Vagina (tissue), 2 donors: ENCODE measurements at places on chromosomes 1 and 21. TPM values are rescaled to one million over a fixed set of nuclear protein-coding genes. Genes with fewer than 3 reads are reported as not detected.

DNA sequence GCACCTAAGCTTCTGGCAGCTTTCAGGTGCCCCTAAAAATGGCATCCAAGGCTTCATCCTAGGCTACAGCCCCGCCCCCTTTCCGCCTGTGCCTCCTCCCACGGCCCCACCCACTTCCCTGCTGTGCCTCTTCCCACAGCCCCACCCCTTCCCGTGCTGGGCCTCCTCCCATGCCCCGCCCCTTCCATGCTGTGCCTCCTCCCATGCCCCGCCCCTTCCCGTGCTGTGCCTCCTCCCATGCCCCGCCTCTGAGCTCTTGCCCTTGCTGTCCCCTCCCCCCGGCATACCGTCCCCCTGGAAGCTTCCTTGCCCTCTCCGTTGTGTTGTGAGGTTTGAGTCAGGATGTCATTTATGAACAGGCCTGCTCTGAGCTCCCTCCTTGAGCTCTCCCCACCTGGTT is 228.5 kb upstream of the AJAP1 start:
- H3K27me3 ChIP-seq, result no peaks in the 10 kb centered on the region
- H3K4me1 ChIP-seq, result no peaks in the 10 kb centered on the region
- H3K27ac ChIP-seq, result no peak overlapping the region
- H3K4me3 ChIP-seq, result no peak overlapping the region

DNA sequence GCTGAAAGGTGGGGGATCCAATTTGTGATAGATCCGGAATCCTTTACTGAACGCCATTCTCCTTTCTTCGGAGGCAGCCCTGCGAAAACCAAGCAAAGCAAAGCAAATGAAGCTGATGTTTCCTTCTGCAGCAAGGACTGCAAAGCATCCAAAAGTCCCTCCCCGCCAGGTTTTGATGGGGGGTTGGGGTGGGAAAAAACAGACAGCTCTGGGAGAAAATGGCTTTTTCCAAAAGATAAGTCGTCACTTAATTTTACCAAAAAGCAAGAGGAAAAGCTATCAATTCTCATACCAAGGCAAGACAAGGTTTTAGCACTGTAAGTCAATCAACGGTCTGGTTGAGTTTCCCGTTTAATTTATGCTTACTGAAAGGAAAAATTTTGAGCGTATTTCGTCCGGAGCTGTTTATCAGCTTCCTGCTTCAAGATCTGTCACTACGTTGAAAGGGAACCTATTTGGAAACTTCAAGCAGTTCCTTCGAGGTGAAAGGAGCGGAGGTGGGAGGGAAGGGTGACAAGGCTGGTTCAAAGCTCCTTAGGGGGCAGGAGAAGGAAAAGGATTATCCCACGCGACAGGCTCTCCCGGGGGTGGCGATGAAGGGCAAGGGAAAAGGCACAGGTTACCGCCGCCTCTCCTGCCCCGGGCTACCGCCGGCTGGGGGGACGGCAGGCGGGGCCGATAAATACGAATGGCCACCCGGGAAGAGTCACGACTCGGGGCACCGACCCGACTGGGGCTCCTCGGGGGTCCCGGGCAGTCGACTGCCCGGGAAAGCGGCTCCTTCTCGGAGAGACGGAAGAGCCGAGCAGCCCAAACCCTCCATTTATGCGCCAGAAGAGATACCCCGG is 750 bp downstream of the SYNJ1 start:
- H3K27me3 ChIP-seq, result no peaks in the 10 kb centered on the region
- H3K36me3 ChIP-seq, result no peaks in the 10 kb centered on the region
- H3K4me3 ChIP-seq, result peak overlapping the region; percentile 67
- peaks cover 22% of the 10 kb centered on the region for H3K4me1 ChIP-seq
- H3K27ac ChIP-seq, result peak overlapping the region; percentile 91
- DNase-seq, result no peak

GRCh38 chr1:172630868-172631267 is 28.0 kb upstream of the FASLG start:
- no peak overlapping the region for H3K27ac ChIP-seq
- H3K4me3 ChIP-seq, result no peak overlapping the region
- H3K4me1 ChIP-seq, result no peaks in the 10 kb centered on the region
- no peaks in the 10 kb centered on the region for H3K36me3 ChIP-seq
- no peaks in the 10 kb centered on the region for H3K27me3 ChIP-seq
- no peak for DNase-seq

DNA sequence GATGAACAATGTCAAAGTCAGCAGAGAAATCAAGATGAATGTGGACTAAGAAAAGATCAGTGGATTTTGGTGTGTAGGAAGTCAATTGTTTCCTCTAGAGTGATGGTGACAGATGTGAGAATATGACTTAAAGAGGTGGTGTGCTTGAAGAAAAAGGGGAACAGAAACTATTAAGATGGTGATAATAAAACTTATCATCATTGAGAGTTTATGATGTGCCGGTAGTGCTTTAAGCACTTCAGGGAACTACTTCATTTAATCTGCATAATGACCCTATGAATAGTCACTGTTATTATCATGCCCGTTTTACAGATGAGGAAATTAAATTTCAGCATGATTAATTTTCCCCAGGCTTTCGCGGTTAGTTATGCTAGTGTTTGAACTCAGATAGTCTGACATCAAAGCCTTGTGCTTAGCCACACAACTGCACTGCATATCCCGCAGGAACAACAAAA is 246.9 kb upstream of the LRRC7 start:
- no peak for DNase-seq
- H3K27me3 ChIP-seq, result no peaks in the 10 kb centered on the region

DNA sequence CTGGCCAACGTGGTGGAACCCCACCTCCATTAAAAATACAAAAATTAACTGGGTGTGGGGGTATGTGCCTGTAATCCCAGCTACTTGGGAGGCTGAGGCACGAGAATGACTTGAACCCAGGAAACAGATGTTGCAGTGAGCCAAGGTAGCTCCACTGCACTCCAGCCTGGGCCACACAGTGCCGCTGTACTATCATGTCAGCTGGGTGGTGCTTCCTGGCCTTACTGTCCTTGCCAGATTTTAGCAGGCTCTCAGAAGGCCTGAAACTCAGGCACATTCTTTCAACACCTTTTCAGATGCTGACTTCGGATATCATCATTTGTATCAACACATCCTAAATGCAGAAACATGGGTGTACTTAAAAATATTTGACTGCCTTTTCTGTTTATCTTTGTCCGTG is 31.6 kb upstream of the NBL1 start:
- H3K27ac ChIP-seq, result no peak overlapping the region
- H3K4me3 ChIP-seq, result no peak overlapping the region
- H3K27me3 ChIP-seq, result no peaks in the 10 kb centered on the region
- no peaks in the 10 kb centered on the region for H3K36me3 ChIP-seq

DNA sequence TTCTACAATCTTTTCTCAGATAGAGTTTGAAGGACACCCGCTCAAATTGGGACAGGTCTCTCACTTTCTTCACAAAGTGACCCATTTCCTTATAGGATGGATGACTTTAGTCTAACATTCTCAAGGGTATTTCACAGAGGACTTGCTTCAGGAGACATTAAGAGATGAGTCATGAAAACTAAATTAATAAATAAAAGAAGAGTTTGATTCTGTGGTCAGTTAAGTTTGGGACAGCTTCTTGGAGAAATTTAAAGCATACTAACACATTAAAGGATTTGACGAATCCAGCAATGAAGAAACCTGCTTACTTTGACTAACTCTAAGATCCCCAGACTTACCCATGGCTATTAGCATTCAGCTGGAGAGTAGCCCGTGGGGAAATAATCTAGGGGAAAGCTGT is 95.6 kb upstream of the RAB3GAP2 start:
- no peak for DNase-seq
- H3K36me3 ChIP-seq, result no peaks in the 10 kb centered on the region
- H3K4me1 ChIP-seq, result peaks cover 26% of the 10 kb centered on the region
- no peak overlapping the region for H3K27ac ChIP-seq
- no peaks in the 10 kb centered on the region for H3K27me3 ChIP-seq
- no peak overlapping the region for H3K4me3 ChIP-seq

DNA sequence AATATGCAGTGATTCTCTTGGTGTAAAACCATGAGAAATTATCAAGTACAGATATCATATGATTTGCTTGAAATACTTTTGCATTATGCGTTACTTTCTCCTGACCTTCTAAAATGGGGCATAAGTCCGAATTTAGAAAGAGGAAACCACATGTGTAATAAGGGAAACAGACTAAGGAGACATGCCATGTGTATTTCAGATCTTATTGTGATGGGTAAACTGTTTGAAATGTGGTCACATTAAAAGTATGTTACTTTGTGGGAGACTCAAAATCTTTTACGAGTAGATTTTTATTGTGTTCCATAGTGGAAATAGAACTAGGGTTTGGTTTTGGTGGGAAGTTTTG is 173.0 kb downstream of the NFIA start:
- H3K27me3 ChIP-seq, result no peaks in the 10 kb centered on the region
- peak overlapping the region; percentile 39 for H3K4me3 ChIP-seq
- H3K36me3 ChIP-seq, result no peaks in the 10 kb centered on the region
- no peak for DNase-seq
- peak overlapping the region; percentile 67 for H3K27ac ChIP-seq

DNA sequence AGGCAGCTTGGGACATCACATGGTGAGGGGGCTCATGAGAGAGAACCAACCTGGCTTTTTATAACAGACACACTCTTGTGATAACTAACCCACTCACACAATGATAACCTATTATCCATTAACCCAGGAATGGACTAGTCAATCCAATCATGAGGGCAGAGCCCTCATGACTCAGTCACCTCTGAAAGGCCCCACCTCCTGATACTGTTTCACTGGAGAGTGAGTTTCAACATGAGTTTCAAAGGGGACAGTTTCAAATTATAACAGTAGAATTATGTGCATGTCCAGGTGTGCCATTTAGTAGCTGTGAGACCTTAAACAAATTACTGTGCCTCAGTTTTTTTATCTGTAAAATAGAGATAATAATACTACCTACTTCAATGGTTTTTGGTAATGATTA is 47.6 kb upstream of the PPP2R5A start:
- H3K27me3 ChIP-seq, result no peaks in the 10 kb centered on the region
- no peak overlapping the region for H3K4me3 ChIP-seq
- DNase-seq, result no peak
- H3K4me1 ChIP-seq, result peaks cover 35% of the 10 kb centered on the region

DNA sequence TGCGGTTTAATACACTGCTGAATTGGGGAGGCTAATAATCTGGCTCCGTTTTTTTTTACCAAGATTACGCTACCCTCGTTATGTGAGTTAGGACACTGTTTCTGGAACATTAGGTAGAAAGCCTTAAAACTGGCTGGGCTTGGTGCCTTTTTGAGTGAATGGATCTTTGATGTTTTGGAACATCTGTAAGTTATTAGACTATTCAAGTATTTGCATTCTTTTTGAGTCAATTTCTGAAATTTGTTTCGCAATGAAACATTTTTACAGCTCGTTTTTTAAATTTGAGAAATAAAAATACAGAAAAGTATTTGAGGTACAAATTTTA is 106.9 kb downstream of the LTN1 start:
- peaks cover 14% of the 10 kb centered on the region for H3K4me1 ChIP-seq
- H3K4me3 ChIP-seq, result peak overlapping the region; percentile 58
- DNase-seq, result no peak
- no peaks in the 10 kb centered on the region for H3K36me3 ChIP-seq

- H3K36me3 ChIP-seq, result no peaks in the 10 kb centered on the region
- H3K4me1 ChIP-seq, result no peaks in the 10 kb centered on the region
- H3K4me3 ChIP-seq, result no peak overlapping the region
These were observed 1793.9 kb downstream of the NCAM2 start for GRCh38 chr21:22791986-22792560.

GRCh38 chr1:244162786-244163530 is 111.9 kb downstream of the ZBTB18 start:
- no peak overlapping the region for H3K4me3 ChIP-seq
- H3K4me1 ChIP-seq, result no peaks in the 10 kb centered on the region
- no peak overlapping the region for H3K27ac ChIP-seq

GRCh38 chr1:59994302-59995198 is 68.0 kb upstream of the CYP2J2 start:
- no peak overlapping the region for H3K4me3 ChIP-seq
- no peaks in the 10 kb centered on the region for H3K36me3 ChIP-seq
- H3K27me3 ChIP-seq, result no peaks in the 10 kb centered on the region
- H3K4me1 ChIP-seq, result no peaks in the 10 kb centered on the region

DNA sequence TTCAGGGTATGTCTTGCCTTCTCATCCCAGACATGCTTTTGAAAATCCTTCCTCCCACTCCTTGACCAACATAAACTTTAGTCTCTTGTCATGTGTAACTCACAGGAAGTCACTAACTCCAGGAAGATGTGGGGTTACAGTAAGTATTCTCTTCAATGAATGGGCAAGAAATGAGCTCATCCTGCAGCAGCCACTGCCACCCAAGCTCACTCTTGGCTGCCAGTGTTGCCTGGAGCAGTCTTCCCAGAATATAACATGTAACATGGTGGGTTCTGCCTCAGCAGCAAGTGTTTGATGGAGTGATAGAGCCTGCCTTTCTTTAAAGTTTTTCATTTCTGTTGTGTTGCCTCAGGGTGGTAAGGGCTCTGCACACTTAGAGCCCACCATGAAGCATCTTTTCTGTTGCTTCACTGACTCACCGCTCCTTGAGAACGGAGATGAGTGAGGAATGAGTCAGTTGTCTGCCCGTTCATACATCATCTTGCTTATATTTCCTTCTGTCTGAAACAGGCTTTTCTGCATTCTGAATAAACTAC is 187.0 kb downstream of the TPR start:
- H3K27ac ChIP-seq, result no peak overlapping the region
- no peak for DNase-seq
- H3K4me3 ChIP-seq, result no peak overlapping the region
- peaks cover 10% of the 10 kb centered on the region for H3K4me1 ChIP-seq

DNA sequence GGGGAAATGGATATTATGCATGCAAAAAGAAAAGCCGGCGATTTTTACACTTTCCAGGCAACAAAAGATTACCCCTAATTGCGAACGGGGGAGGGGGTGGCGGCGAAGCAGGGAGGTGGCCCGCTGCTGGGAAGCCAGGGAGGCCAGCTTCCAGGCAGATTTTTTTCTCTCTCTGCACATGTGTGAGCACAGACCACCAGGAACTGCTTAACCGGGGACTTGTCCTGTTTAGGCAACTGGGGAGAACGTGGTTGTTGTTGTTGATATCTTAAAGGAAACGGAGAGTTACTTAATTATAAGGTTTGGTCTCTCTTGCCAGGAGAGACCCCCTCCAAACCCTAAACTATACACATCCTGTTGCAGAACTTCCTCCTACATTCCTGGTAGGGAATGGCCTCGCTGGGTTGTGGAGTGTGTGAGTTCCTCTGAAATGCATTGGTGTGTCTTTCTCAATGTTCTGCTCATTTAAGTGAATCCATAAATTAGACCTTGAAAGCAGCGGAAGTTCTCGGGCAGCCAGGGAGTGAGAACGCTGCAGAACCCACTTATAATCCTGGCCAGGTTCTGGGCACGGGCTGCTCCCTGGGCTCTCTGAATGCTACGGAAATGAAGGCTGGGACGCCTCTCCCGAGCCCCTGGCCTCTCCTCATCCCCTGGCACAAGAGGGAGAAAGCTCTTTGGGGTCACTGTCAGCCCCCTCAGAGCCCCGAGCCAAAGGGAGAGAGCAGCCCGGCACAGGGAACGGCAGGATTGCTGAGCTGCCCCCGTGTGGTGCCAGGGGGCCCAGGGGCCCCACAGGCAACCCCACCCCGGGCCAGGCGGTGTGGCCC is 250.0 kb downstream of the FOXD2 start:
- H3K4me3 ChIP-seq, result no peak overlapping the region
- no peaks in the 10 kb centered on the region for H3K27me3 ChIP-seq
- peak; percentile 91 for DNase-seq
- no peaks in the 10 kb centered on the region for H3K4me1 ChIP-seq

Gene KIAA1614
- total RNA-seq, result 13.0 TPM

Gene SPATA1
- total RNA-seq, result 0.25 TPM

Gene TTC3
- 98.0 TPM for total RNA-seq

Gene TRIM58
- 4.7 TPM for total RNA-seq

Gene FMN2
- total RNA-seq, result not detected

Gene BRDT
- not detected for total RNA-seq
